ENCODE measurements at places on chromosomes 1 and 21.
A peak's percentile ranks its signal among the peaks of the same experiment; 100 is the strongest.

DNA sequence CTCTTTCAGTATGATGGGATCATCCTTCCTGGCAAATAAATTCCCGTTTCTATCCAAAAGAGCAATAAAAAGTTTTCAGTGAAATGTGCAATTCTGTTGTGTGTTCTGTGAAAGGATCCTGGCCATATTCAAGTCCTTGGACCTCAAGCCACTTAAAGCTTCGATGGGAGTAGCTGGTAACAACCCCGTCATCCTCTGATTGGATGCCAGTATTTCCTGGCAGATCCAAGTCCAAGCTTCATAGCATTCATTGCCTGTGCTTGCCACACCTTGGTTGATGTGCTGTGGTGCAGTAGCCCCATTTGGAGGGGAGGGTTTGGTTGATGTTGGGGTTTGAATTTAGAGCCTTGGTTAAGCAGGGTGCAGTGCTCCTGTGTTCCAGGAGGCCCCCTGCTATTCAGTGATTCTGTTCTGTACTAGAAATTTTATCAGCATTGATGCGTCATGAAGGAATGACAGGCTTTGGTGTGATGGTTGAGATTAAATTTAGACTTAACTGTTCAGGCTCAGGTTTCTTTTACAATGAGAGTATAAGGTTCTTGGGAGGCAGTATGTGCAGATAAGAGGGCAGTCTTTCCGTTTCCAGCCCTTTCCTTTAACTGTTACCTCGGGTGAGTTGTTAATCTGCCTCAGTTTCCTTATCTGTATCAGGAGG, 4.9 kb downstream of the RPL11 start:
- no peak for DNase-seq

GRCh38 chr1:21829294-21829693, 17.2 kb downstream of the LDLRAD2 start:
- DNase-seq, result no peak

DNA sequence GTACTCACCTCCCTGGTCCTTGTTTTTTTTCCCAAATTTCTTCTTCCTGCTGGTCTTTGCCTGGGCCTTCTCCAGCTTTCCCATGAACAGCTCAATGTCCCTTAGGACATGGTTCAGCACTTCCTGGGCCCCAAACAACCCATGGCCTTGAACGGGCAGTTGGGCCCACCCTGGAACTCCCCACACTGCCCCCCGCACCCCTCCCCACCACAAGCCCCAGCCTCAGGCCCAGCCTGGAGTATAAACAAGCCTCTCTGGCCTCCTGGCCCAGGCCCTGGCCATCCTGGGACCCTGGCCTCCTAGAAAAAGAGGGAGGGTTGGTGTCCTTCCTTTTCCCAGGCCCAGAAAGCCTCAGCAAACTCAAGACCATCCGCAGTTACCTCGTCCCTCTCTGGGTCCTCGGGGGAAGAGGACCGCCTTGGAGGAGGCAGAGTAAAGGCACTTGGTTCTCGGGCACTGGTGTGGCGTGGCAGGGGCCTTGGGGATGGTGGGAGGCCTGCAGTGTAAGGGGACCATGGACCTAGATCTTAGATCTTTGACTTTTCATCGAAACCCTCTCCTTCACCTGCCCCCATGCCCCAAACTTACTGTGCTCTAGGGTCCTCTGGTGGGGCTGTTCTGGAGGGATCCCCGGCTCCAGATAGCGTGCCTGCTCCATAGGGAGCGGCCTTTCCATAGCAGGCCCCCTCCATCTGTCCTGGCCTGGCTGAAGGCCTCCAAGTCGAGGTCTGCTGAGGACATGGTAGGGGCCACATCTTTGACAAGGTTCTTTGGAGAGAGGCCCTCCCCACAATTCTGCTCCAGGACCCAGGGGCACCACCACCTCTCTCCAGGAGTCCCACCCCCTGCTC, 5.6 kb downstream of the EPS8L3 start:
- no peak for DNase-seq

DNA sequence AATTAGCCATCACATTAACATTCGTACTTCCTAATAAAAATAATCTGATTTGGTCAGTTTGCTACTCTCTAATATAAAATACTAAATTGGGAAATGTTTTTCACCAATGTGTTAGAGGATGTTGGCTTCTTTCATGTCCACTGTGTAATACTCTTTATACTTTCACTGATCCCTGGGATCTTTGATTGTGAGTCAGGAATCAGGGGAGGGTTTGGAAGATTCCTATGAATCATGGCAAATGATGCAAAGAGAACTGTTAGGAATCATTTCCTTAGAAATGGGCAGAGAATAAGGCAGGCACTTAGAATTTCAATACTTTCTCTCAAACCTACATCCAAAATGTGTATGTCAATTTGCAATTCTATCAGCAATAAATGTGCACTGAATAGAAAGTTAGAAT, 31.0 kb downstream of the KRTAP24-1 start:
- DNase-seq, result no peak

GRCh38 chr1:44747878-44748277, 8.2 kb downstream of the KIF2C start:
- no peak for DNase-seq

- DNase-seq, result no peak
Measured at GRCh38 chr1:237166593-237167101, 124.7 kb downstream of the RYR2 start.

DNA sequence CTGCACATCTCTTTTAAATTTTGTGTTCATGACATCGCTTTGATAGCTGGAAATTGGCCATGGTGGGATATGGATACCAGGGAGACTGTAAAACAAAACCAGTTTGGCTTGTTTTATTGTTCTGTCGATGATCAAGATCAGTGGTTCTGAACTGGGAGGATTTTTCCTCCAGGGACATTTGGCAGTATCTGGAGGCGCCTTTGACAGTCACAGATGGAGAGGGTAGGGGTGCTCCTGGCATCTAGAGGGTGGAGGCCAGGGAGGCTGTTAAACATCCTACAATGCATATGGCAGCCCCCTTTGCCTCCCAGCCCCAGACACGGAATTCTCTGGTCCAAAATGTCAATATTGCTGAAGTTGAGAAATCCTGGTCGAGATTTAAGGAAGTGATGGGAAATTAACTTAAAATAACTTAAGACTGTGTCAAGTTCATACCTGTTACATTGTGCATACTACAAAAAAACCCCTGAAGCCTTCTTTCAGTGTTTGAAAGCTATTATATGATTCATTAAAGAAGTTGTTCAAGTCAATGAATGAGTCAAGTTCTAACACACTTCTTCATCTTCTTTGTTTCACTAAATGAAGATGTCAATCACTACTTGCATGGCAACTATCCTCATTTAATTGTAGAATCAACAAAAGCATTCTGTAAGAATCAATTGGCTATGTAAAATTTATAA, 150.9 kb downstream of the KCNJ6 start:
- no peak for DNase-seq

DNA sequence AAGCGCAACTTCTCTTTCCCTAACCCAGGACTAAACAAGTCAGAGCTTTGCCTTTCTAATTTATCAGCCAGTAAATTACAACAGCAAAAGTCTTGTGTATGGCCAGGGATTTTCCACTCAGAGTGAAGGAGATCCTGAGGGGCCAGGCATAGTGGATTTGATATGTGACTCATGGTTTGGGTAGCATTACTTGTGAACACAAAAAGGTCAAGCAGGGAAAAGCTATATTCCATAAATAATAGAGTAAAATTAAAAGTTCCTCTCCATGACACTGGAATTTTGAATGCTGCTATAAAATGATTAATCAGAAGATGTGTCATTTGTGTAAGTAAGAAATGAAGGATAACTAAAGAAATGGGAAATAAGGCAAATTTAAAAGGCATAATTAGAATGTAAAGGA, 284.8 kb downstream of the HLX start:
- no peak for DNase-seq

DNA sequence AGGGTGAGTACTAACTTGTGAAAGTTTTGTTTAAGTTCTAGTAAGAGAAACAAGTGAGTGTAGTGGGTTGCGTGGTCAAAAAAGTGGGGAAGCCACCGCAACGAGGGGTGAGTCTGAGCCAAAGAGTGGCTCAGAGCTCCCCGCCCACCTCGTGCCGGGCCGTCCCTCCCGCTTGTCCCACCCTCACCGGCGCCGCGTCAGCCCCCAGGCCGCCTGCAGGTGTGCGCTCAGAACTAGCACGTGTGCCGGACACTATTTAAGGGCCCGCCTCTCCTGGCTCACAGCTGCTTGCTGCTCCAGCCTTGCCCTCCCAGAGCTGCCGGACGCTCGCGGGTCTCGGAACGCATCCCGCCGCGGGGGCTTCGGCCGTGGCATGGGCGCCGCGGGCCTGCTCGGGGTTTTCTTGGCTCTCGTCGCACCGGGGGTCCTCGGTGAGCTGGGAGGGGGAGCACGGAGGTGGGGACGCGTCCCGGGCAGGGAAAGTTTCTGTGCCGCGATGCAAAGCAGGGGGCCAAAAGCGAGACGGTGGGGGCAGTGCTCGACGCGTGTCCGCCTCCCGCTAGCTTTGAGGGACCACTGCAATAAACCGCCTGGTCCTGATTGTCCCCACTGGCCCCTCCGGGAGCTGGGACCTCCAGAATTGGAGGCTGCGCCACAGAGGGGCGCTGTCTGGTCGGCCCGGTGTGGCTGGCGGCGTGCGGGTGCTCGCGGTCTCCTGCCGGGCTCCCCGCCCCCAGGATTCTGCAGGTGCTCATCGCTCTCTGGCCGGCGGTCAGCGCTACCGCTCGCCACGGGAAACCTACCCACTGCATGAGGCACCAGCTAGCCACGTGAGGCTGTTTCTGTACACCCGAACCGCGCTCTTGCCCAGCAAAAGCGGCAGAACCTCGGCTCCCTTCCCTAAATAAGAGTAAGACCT, at the start of gene CR2:
Gene CR2, plus strand, starts transcription at position 283 of the 919 bp plus-strand sequence. Its CDS starts 91 bp downstream, at position 374.
- DNase-seq, result no peak

- DNase-seq, result no peak
Measured at GRCh38 chr1:174447866-174448530, at the start of gene GPR52. Gene GPR52 (plus strand): TSS chr1:174447964. CDS start chr1:174448112, 148 bp downstream.

DNA sequence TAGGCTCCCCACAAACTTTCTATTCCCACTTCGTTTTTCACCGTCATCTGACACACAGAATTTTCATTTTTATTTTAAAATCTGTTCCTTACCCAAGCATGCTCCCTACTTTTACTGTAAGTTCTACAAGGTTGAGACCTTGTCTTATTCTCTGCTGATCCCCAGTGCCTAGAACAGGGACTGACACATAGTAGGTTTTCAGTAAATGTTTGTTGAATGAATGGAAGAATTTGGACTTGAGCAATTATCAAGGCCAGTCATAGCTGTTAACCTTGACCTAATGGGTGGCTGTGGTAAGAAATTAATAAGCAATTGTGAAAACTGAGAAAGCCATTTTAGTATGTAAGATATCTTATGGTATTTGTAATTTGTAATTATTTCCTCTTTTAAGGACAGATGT, 71.1 kb downstream of the LAMC1 start:
- no peak for DNase-seq

DNA sequence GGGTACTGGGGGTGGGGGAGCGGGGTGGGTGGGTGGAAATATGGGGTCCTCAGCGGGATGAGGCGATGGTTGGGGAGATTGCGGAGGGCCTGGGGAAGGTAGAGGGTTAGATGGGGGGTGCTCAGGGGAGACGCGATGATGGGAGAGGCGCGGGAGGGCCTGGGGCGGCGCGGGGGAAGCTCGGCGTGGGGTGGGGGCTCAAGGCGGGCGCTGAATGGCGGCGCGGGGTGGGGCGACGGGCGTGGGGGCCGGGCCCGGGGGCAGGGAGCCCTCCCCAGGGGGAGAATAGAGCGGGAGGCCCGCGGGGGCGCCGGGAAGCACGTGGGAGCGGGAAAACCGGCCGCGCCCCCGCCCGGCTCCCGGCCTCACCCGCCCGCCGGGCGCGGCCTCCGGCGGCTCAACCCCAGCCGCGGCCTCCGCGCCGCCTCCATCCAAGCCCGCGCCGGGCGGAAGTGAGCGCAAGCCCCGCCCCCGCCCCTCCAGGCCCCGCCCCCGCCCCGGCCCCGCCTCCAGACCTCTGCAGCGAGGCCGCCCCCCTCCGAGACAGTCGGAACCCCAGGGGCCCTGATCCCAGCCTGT, at the start of gene FAAP20:
Gene FAAP20, minus strand, starts transcription at position 454 of the 579 bp plus-strand sequence. Its CDS starts 23 bp downstream, at position 431.
- peak; percentile 47 for DNase-seq

Measured in D721Med (cell line).